ENCODE measurements at places on chromosomes 3 and 15. TPM values are rescaled to one million over a fixed set of nuclear protein-coding genes. Genes with fewer than 3 reads are reported as not detected.

DNA sequence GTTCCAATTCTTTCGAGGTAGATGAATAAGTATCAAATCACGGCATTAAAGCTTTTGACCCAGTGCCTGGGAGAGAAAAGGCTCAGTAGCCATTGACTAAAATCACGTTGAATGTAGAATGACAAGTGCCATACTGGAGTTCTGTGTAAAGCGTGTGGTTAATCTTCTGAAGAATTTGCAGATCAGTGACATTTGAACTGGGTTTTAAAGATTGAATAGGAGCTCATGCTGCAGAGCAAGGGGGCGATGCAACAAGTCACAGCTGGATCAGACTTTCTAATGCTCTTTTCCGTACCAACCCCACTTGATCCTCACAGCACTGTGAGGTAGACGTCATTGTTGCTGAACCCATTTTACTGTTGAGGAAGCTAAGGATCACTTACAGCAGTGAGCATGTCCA, 49.5 kb upstream of the TPM1 start:
- no peak for DNase-seq

DNA sequence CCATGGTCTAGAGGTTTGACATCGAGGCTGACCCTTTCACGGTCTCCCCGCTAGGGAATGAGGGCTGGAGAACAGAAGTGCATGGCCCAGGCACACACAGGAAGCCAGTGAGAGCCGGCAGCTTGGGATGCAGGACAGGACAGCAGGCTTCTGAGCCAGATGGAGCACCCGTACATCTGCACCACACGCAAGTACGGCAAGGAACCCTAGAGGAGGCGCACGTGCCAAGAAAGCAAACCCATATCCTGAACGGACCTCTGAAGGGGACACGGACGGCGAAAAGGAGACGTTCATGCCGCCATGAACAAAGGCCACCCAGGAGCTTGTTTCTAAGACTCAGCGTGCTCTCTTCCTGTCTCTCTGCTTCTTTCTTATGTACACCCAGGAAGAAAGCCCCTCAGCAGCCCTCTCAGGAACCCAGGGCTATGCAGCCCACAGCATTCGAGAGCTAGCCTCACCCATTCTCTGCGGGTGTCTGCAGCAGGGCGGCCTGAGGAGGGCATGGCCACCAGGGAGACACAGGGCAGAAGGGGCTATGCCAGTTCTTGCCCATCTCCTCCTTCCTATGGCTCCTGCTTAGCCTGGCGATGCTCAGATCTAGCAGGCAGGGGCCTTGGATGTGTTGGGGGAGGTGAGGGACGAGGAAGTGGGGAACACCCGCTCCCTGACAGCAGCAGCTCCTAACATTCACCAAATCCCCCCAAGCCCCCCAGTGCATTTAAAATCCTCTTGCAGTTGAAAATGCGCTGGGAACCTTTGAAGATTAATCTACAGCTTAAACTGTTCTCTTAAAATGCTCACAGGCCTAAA, 81.3 kb downstream of the PCSK6 start:
- DNase-seq, result no peak

- no peak for DNase-seq
These were observed 1081.7 kb downstream of the NAALADL2 start for GRCh38 chr3:175940881-175941280.

GRCh38 chr3:8574670-8575322, 69.8 kb downstream of the SSUH2 start:
- no peak for DNase-seq

DNA sequence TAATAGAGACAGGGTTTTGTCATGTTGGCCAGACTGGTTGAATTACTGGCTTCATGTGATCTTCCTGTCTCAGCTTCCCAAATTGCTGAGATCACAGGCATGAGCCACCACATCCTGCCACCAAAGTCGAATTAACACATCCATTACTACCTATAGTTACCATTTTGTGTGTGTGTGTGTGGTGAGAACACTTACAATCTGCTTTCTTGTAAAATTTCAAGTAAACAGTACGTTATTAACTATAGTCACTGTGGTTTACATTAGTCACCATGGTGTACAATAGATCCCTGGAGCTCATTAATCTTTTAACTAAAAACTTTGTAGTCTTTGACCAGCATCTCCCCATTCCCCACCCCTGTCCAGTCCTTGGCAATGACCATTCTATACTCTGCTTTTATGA, 270.0 kb downstream of the NAALADL2 start:
- no peak for DNase-seq

Gene GOLGA8S
- 0.38 TPM for total RNA-seq

Gene UTS2B
- total RNA-seq, result not detected

GRCh38 chr3:191282251-191283185, 46.7 kb upstream of the CCDC50 start:
- DNase-seq, result no peak

Gene TAGLN3
- 0.49 TPM for total RNA-seq

GRCh38 chr3:182760576-182761164, 32.6 kb upstream of the ATP11B start:
- DNase-seq, result no peak

- no peak for DNase-seq
These were observed 18.2 kb downstream of the EIF3J start for GRCh38 chr15:44554934-44555723.

Gene KBTBD13
- total RNA-seq, result not detected

GRCh38 chr3:100782906-100783305, 73.6 kb downstream of the TFG start:
- DNase-seq, result no peak

Gene DLEC1
- total RNA-seq, result 1.7 TPM

DNA sequence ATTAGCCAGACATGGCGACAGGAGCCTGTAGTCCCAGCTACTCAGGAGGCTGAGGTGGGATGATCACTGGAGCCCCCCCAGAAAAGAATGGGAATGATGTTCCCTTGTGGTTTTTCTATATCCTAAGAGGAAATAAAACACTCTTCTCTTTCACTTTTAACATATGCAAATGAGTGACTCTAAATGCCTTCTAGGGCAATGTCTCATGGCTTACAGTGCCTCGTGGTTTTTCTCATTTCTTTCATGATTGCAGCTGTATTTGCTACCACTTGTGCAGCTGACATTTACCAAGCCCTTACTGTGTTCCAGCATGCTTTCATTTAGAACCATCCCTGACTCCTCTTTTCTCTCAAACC, 26.4 kb downstream of the STOML1 start:
- DNase-seq, result no peak

Gene SLC9C1
- 0.34 TPM for total RNA-seq

DNA sequence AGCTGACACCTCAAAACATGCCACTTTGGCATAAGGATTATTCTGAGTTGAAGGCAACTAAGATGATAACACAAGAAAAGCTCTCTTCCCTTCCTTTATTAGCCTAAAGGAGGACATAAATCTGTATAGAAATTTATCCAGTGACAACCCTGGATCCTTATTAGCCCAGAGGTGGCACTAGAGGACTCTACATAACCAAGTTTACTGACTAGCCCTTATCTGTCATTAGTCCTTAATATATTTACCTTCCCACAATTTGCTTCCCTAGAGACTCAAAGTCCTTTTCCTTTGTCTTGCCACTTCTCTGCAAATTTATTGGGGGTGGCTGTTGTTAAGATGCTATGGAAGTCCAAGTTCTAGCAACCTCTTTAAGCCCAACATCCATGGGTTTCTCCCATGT, 26.7 kb downstream of the CEP70 start:
- DNase-seq, result no peak

DNA sequence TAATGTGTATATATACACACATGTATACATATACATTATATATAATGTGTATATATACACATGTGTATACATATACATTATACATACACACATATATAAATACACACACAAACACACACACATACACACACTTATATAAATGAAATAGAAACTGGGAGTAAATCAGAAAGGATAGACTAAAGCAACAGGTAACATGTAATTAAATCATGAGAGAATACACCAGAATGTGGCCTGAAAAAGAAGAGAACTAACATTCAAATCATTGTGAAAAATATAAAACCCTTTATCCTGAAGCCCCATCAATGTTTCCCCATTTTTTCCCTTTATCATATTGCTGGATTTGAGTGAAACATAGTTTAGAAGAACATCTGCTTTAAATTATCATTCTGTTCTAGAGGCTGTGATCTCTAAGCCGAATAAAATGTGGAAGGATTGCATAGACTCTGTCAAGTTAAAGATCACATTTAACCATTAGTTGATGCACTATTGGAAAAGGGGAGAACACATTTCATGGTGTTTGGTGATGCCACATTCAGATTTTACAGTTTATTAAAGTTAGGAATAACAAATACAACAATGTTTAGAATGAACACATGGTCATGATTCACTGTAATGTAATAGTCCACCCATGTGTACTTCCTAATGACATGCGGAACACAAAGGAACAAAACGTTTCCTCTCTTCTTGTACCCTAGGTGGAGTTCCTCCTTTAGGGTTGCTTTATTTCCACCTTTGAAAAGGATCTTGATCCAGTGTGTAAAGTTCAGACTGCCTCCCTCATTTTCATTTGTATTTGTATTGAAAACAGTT, 12.5 kb upstream of the THRB start:
- DNase-seq, result no peak

- DNase-seq, result no peak
These were observed 166.1 kb downstream of the OSBPL10 start for GRCh38 chr3:31815006-31815405.

DNA sequence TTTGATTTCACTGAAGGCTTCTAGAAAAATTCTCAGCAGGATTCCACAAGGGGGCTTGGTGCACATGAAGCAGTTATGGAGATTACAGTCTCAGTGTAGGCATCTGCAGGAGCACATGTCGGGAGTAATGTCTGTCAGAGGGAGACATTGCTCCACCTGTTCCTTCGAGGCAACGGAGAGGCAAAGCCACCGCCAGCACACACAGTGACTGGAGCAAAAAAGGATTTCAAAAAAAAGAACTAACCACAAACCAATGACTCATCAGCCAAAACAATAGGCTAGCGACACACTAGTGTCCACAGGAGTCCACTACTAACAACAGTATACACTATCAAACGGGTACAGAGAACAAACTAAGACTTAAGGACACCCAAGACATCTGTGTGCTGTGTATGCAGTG, 68.9 kb downstream of the NPTN start:
- no peak for DNase-seq
